AG04449 (cell line): ENCODE measurements at places on chromosomes 3 and 15.

DNA sequence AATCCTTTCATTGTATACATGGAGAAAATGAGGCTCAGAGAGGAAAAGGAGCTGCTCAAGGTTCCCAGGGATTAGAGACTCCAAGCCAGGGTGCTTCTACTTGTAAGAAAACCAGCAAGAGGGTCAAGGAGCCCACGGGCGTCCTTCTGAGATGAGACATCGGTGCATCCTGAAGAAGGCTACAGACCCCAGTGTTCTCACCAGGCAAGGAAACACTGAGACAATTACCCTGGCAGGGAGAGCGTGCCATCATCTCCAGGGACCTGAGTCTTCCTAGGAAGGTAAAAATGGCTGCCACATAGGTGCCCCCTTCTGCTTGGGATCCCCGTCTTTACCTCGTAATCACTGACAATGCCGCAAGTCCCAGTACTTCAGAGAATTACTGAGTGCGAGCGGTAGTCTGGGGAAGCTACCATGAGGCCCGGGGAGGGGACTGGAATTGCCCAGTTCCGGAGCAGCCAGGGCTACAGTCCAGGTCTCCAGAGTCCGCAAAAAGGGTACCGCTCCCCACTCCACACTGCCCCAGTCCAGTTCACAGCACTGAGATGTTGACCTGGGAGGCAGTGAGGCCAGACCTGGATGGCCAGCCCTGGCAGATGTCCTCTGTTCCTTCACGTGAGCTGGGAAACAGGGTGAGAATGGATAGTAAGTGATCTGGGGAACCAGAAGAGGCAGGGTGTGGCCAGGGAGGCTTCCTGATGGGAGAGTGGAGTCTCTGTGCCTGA, 164.7 kb upstream of the SMAD3 start:
- DNase-seq: no peak

DNA sequence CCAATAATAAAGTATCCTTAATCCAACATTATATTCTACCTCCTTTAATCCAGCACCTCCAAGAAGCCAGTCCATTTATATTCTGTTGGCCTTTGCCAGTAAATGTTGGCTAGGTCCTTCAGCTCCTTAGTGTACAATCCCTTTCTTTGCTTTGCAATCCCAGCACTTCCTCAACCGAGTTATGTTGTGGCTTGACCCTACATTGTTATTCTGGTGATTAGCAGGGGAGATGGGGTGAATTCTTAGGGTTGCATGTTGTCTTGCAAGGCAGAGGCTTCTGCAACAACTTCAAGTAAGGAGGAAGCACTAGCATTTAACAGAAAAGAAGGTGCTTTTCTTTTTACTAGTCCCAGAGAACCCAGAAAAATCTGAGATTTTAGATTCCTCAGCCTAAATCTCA, 127.2 kb downstream of the CD47 start:
- DNase-seq: no peak

GRCh38 chr15:64158363-64159134, 4.3 kb downstream of the PPIB start:
- DNase-seq: no peak

GRCh38 chr3:170327040-170327808, 30.3 kb upstream of the SKIL start:
- no peak for DNase-seq

GRCh38 chr3:49805367-49805782, 2.3 kb downstream of the INKA1 start:
- peak; percentile 80 for DNase-seq

DNA sequence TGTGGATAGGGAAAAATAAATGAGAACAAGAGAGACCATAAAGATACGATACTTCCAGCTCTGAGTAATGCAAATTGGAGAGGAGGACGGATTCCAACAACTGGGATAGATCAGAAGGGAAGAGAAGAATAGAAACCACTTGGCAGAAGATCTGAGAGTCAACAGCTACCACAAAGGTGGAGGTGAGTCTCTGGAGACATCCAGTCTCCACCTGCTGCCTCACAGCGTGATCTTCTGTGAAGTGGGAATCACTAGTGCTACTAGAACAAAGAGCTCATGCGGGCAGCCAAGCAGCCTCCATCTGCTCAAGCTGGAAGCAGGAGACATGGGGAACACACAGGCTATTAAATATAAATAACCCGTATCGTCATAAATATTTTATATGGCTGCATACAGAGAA, 558.5 kb upstream of the CFAP20DC start:
- DNase-seq: no peak

DNA sequence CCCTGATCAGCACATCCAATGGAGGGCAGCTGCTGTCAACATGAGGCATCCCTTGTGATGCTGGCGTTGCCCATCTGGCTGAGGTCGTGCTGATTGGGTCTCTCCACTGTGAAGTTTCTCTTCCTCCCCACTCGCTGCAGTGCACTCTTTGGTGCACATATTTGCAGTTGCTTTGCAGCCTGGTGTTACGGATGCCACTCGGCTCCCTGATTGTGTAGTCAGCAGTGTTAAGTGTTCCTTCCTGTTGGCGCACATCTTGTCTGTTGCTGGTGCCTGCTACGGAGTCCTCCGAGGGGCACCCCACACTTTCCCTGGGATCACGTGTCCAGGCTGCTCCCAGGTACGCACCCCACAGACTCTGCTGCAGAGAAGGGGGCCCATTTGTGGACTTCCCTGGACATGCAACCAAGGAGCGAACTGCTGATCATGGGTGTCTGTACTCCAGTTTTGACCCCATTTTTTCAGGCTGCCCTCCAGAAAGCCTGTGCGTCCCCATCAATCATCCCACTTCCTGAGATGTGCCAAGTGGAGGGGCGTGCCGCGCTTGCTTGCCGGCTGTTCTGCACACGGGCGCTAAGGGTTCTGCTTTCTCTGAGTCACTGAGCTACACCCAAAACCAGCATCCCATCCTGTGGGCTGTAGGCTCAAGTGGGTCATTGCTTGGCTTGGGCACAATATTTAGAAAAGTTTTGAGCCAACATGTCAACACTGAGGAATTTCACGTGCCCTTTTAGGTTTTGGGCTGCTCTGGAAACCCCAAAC, 98.6 kb downstream of the FBLN2 start:
- no peak for DNase-seq
